Inflammatory macrophage (primary cell): ENCODE measurements at places on chromosomes 1 and 21.

DNA sequence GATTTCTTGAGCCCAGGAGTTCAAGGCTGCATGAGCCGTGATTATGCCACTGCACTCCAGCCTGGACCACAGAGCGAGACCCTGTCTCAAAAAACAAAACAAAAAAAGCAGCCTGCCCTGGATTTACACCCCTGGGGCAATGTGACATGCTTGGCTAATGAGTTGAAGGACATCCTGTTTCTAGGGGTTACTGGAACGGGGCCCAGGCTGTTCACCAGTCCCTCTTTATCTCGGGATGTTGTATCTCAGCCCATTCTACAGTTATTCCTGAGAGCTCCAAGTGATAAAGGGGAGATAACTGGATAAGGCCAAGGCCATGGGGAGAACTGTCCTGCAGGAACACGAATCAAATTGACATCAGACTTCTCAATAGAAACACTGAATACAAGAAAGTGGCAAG, 21.7 kb upstream of the S100A2 start:
- DNase-seq: no peak

DNA sequence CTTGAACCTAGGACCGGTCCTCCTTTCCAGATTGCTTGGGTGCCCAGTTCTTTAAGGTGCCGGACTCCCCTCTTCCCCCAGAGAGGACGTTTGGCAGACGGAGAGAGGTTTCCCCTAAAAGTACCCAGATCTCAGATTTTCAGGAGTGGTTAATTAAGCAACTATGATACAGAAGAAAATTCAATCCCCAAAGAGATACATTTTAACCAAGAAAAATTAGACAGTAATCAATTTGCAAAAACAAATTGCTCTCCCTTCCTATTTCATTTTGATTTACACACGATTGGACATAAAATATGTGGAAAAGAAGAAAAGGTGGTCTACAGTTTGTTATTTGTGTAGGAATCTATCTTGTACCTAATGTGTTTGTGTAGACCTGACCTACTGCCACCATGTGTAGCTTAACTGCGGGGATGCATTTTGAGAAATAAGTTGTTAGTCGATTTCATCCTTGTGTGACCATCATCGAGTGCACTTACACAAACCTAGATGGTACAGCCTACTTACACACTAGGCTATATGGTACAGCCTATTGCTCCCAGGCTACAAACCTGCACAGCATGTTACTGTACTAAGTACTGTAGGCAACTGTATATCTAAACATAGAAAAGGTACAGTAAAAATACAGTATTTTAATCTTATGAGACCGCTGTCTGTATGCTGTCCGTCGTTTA, 755 bp downstream of the RPAP2 start:
- no peak for DNase-seq

GRCh38 chr1:51217101-51217500, 19.0 kb upstream of the RNF11 start:
- no peak for DNase-seq

- no peak for DNase-seq
Observed at GRCh38 chr1:93804412-93804811, 74.6 kb downstream of the DNTTIP2 start.

- DNase-seq: peak; percentile 91
Observed at GRCh38 chr1:226674892-226675714, 64.0 kb downstream of the ITPKB start.

- DNase-seq: peak; percentile 99
Observed at GRCh38 chr1:168342572-168343280, 62.0 kb downstream of the TBX19 start.

DNA sequence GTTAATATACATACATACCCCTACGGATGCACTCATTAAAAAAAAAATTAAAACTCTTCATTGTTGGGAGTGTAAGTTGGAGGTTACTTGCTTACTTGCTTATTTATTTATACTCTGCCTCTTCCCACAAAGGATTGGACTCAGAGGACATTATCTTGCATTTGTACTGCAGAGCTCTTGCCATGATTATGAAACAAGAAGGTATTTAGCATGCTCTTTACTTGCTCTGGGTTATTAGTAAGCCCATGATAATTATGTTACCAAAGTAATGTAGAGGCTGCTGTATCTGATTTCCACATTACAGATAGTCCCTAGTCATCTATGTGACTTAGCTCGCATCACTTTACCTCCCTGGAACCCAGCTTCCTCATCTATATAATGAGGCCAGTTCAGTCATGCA, 355.1 kb upstream of the PTBP2 start:
- no peak for DNase-seq

DNA sequence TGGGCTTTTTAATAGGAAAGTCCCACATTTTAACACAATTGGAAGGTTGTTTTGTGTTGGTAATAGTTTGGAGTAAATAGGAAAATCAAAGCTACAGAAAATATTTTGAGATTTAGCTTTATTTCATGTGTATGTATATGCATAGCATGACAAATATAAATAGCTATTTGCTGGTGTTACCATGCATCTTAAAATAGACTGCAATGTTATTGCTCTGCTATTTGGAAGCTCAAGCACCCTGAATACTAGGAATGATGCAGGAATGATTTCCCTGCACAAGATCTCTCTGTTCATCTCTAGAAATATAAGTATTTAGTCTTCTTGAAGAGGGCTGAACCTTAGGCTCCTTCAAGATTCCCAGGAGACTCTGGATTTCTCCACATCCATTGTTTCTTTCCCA, 268.3 kb upstream of the POGK start:
- DNase-seq: no peak

DNA sequence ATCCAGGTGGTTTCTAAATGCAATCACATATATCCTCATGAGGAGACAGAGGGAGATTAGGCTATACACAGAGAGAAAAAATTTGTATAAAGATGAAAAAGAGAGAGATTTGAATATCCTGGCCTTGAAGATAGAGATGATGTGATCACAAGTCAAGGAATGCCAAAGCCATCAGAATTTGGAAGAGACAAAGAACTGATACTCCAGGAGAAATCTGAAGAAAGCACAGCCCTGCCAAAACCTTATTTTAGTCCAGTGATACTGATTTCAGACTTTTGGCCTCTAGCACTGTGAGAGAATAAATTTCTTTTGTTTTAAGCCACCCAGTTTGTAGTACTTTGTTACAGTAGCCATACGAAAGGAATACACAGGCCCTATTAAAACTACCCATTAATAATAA, 33.4 kb downstream of the DOCK7 start:
- no peak for DNase-seq

- DNase-seq: no peak
Observed at GRCh38 chr1:23598424-23598823, 39.1 kb upstream of the ID3 start.

GRCh38 chr1:185869590-185869989, 135.4 kb downstream of the HMCN1 start:
- no peak for DNase-seq

- no peak for DNase-seq
Observed at GRCh38 chr1:169392406-169392805, 24.4 kb downstream of the BLZF1 start.

DNA sequence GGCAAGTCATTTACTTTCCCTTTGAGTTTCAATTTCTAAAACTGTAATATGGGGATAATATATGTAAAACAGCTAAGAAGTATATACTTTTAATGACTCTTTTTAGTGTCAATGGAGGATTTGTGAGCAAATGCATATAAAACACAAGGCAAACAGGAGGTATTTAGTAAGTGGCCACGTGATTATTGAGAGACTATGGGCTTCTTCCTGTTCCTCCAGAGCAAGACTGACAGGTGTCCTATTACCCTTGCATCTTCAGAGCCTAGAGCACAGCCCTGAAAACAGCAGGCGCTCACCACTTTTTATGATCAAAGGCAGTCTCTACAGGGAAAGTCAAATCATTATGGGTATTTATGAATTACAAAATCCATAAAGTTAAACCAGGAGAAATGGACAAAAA, 941 bp upstream of the ROR1 start:
- no peak for DNase-seq

GRCh38 chr1:21814981-21815582, 3.0 kb downstream of the LDLRAD2 start:
- DNase-seq: no peak

DNA sequence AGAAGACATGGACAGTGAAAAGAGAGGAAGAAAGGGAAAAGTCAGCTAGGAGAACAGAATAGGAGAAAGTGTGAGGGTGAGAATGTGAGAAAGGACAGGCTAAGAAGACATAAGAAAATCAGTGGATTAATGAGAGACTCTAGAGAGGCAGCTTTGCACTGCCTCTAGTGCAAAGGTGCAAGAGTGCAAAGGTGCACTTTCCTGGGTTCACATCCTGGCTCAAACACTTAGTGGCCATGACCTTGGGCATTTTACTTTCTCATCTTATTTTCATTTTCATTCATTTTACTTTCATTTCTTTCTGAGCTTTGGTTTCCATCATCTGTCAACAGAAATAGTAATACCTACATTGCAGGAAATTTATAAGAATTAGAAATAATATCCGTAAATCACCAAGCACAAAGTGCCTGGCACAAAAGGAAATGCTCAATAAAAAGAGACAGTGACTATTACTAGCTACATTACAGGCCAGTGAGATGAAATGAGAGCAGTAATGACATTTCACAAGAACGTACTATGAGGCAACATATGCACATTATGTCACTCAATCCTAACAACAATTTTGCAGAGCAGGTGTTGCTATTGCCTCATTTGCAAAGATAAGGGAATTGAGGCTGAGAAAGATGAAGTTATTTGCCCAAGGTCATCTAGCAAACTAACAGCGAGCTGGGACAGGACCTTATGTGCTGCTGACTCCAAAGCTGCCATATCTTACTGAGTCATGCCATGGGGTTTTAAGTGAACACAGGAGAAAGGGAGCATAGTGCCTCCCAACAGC, 107.0 kb upstream of the TLR5 start:
- peak; percentile 30 for DNase-seq

- DNase-seq: no peak
Observed at GRCh38 chr1:9716404-9717192, 65.1 kb downstream of the PIK3CD start.

DNA sequence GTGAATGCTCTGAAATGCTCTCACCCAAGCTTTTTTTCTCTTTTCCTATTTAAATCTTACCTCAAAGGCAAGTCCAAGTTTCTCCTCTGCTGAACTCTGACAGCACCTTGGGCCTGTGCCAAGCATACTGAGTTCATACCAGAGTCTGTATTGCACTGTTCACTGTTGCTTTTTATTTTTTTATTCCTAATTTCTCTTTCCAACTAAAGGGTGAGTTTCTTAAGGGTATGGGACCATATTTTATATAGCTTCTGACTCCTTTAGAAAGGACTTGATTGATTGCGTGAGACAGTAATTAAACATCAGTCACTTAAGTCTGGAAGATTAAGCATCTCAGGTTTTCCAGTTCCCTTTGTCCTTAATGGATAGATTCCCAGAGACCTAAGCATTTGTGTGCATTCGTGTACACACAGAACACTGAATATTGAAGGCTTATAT, 69.9 kb downstream of the CACHD1 start:
- DNase-seq: no peak

GRCh38 chr1:177984136-177984525, 14.3 kb upstream of the SEC16B start:
- DNase-seq: no peak

GRCh38 chr21:41247561-41248545, 68.7 kb upstream of the FAM3B start:
- DNase-seq: no peak

GRCh38 chr1:204323887-204324286, 35.8 kb downstream of the PLEKHA6 start:
- no peak for DNase-seq

- DNase-seq: no peak
Observed at GRCh38 chr1:227893949-227894721, 53.6 kb downstream of the WNT9A start.

DNA sequence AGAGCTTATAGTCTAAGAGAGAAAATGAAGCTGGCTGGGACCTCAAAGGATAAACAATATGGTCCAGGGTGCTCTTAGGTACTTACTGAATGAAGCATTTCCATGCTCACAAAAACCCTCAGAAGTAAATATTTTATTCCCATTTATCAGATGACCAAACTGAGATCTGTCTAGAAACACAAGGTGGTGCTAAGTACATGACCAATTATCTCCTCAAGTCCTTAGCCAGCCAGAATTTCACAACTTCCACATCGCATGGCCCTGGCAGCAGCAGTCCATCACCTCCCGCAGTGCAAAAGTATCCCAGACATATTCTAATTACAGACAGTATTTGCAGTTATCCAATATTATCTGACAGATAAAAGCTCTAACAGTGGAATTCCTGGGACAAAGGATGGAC, 321.7 kb upstream of the PROX1 start:
- DNase-seq: no peak

GRCh38 chr1:169175461-169175860, 69.0 kb downstream of the ATP1B1 start:
- DNase-seq: no peak

GRCh38 chr1:193278968-193279367, 92.6 kb upstream of the B3GALT2 start:
- no peak for DNase-seq

- DNase-seq: no peak
Observed at GRCh38 chr1:198679535-198680173, 40.8 kb downstream of the PTPRC start.
